Colonic mucosa (tissue), 4 donors: ENCODE measurements at places on chromosomes 11 and 22.

GRCh38 chr11:133951327-133952198 lies 5.2 kb downstream of the IGSF9B start:
- DNase-seq, result no peak

- no peak for DNase-seq
These were observed 39.8 kb upstream of the PRSS23 start for GRCh38 chr11:86760577-86760976.

DNA sequence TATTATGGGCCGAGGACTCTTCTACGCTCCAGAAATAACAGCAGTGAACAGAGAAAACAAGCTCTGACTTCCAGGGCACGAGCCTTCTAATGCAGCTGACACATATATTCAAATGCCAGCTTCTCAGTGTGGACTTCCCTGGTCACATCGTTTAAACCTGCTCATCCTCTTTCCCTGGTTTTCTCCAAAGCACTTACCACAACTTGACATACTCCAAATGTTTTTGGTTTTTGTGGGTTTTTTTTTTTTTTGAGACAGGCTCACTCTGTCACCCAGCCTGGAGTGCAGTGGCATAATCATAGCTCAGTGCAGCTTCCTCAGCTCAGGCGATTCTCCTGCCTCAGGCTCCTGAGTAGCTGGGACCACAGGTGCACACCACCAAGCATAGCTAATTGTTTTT lies 105.5 kb downstream of the MICAL3 start:
- no peak for DNase-seq

- no peak for DNase-seq
These were observed 690.1 kb downstream of the METTL15 start for GRCh38 chr11:28798286-28798685.

DNA sequence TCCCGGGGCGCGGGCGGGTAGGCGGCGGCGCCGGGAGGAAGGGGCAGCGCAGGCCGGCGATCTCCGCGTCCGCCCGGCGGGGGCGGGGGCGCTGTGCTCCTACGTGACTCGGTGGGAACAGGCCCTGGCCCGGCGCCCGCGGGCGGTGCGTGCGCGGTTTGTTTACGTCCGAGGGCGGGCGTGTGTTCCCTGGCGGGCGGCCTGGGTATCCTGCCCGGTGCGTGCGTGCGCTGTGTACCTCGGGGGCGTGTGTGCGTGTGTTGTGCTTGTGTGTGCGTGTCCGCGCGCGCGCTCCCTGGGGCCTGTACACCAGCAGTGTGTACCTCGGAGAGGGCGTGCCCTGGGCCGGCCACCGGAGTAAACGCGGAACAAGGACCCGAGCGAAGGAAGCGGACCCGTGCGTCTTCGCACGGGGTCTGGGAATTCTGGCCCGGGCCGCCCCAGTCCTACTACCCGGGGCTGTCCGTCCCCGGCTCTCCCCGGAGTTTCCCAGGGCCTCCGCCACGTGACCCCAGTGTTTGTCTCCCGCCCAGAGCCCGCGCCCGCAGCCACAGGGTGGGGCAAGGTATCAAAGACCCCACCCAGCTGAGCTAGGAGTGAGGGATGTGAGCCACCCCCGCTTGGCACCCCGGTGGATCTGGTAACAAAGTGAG lies 769 bp downstream of the MAFF start:
- DNase-seq, result peak; percentile 91

DNA sequence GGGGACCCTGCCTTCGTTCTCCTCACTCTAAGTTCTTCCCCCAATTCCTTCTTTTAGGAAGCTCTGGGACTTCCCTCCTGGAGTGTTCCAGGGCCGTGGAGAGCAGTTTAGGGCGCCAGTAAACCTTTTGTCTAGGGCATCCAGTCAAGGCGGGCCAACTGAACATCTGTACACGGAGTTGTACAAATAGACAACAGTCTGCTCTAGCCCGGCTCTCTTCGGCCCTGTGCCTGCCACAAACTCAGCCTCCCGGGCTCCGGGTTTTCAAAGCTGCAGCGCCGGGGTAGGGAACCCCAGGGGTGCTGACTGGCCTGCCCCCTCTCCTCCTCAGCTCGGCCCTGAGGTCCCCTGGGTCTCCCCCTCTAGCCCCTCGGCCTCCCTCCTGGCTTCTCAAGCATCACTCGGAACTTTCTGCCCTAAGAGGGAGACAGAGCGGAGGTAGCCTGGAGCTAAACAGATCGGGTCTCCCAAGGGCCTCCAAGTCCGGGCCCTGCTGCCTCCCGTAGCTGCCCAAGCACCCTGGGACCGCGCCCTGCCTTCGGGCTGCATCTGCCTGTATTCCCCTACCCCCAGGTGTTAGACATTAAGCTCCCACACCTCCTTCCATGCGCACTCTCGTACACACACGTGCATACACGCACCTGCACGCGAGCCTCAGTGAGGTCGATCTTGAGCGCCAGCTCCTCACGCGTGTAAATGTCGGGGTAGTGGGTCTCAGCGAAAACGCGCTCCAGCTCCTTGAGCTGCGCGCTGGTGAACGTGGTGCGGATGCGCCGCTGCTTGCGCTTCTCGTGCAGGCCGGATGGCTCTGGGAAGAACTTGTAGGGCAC lies 3.3 kb downstream of the PHOX2A start:
- no peak for DNase-seq

- DNase-seq, result no peak
These were observed 20.3 kb upstream of the TENM4 start for GRCh38 chr11:79461144-79461543.

- DNase-seq, result peak; percentile 89
These were observed 3.8 kb downstream of the SMTN start for GRCh38 chr22:31084811-31085492.

DNA sequence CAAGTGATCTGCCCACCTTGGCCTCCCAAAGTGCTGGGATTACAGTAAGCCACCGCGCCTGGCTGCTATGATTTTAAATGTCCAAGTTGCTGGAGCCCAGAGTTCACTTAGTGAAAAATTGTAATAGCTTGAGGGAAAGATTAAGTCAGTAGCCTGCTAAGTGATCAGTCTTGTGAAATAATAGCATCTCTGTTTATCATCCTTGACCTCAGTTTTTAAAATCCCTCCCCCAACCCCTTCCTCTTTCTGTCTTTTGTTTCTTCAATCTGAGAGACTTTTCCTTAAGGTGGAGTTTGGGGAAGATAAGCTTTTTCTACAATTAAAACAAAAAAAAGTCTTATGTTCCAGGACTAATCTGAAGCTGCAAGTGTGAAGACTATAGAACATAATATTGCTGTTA lies 6.4 kb downstream of the HIPK3 start:
- no peak for DNase-seq

DNA sequence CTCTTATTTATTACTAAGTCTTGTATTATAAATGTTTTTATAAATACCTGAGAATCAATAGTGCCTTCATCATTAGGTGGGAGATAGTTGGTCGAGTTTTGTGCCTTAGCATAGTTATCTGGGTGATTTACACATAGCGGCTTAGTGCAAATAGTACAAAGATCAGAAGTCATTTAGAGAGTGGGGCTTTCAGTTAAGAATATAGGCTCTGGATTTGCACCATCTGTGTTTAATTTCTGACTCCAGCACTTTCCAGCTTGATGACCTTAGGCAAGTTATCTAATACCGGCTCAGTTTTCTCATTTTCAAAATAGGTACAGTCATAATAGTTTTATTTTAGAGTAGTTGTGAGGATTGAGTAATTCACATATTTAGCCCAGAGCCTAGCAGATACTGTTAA lies 26.4 kb downstream of the PDE3B start:
- no peak for DNase-seq

- no peak for DNase-seq
These were observed 43.1 kb upstream of the NECTIN1 start for GRCh38 chr11:119772076-119772475.

- no peak for DNase-seq
These were observed 12.5 kb upstream of the PELI3 start for GRCh38 chr11:66454247-66454646.

DNA sequence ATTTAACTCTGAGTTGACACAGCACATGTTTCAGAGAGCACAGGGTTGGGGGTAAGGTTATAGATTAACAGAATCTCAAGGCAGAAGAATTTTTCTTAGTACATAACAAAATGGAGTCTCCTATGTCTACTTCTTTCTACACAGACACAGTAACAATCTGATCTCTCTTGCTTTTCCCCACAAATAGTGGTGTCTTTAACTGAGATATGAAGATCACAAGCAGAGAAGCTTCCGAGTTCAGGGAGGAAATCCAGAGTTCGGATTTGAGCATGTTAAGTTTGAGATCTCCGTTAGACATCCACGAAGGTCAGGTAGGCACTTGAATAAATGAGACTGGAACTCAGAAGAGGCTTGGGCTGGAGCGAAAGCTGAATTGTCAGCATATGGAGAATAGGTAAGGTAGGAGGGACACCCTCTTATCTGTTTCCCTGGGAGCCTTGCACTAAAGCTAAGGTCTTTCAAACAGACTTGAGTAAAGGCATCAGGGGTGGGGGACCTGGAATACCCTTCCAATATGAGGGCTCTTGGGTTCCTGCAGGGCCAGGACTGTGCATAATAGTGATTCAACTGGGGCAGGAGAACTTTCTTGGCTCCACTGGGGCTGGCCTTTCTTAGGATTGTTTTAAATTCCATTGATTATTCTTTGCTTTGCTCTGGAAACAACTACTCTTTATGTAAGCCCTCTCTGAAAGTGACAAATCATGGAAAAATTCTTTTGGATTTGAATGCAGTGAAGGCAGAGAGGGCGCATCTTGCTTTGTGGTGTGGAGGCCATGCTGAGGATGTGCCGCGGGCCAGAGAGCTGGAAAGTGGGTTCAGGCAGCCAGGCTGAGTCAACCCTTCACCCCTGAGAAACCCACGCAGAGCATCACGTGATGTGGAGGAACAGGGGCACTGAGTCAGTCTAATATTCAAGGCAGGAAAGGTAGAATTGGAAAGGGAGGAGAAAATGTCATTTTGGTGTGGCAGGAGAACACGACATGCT lies 62.7 kb upstream of the AMPD3 start:
- no peak for DNase-seq

- no peak for DNase-seq
These were observed 57.7 kb downstream of the GAB2 start for GRCh38 chr11:78359921-78360320.

GRCh38 chr11:68370211-68371111 lies 58.1 kb downstream of the LRP5 start:
- DNase-seq, result no peak

GRCh38 chr11:115769891-115770290 lies 265.7 kb upstream of the CADM1 start:
- DNase-seq, result no peak

GRCh38 chr11:9861860-9862725 lies 198.2 kb downstream of the SWAP70 start:
- DNase-seq, result peak; percentile 66

DNA sequence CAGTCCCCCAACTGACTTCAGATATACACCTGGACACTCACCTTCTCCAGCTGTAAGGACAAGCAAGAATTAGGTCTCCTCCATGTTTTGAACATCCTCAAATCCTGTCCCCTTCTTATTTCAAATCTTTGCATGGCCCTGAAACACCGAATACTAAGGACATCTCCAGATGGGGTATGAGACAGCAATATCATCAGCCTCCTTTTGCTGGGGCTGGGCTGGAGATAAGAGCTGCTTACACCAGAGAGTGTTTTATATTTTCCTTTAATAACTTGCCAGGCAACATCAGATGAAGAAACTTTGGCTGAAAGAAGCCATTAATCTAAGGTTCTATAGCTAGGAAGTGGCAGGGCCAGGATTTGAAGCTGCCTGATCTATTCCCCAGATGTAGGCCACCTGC lies 21.6 kb downstream of the TUG1 start:
- DNase-seq, result no peak

- peak; percentile 32 for DNase-seq
These were observed 2.4 kb downstream of the MAPK1 start for GRCh38 chr22:21865041-21865440.

GRCh38 chr22:17905445-17905844 lies 118.9 kb downstream of the MICAL3 start:
- no peak for DNase-seq

DNA sequence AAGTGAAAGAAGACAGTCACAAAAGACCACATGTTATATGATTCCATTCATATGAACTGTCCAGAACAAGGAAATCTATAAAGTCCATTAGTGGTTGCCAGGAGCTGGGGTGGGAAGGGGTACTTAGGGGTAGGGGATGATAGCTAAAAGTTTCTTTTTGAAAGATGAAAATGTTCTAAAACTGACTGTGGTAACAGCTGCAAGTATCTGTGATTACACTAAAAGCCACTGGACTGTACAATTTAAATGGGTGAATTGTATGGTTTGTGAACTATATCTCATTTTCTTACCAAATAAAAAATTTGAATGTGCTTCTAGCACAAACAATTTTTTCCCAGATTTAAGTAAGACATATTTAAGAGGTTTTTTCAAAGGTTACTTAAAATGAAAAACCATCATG lies 22.1 kb downstream of the CHKA start:
- DNase-seq, result no peak

DNA sequence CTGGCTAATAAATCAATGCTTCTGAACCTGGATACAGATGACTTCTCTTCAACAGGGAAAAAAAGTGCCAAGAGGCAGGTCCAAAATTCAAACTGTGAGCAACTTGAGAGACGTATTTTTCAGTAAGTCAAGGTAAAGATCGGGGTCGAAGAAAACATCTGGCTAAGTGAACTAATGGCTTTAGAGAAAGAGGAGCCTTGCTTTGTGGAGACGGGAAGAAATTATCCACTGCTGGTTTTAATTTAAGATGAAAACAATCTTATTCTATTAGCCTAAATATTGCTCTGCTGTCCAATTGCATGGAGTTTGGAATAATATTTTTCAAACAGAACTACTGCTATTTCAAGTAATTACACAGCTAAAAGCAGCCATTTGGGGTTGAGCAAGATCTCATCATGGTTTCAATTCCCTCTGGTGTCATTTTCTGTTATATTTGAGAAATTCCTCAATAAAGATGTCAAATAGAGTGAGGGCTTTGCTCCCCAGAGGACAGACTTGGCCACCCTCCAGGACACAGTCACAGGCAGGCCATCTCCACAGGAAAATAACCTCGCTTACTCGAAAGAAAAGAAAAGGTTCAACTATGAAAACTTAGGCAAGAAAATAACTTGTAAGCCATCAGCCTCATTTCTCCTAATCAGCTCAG lies 29.8 kb downstream of the SCUBE1 start:
- DNase-seq, result no peak

DNA sequence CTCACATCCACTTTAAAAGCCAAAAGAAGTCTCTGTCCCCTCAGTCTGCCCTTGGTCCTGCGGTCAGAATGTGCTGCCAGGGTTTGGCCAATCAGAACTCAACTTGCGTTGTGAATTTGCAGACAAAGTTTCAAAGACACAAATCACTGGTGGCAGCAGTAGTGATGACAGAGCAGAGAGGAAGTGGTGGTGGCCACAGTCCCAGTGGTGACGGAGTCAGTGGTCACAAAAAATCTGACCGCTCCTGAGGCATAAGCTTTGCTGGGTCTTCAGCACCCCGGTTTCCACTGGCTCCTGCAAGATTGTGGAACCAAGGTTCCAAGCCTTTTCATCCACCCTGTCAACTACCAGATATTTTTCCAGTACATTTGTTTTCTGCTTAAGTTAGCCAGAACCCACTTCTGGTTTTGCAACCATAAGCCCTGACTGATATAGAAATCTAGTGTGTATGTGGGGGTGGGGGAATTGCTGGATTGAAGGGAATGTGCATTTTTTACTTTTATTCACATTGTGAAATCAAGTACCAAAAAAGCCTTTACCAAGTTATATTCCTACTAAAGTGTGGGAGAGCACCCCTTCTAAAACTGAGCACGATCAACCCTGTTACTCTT lies 112.3 kb downstream of the TMPRSS5 start:
- DNase-seq, result no peak
